ENCODE measurements at places on chromosomes 16 and 17. TPM values are rescaled to one million over a fixed set of nuclear protein-coding genes. Genes with fewer than 3 reads are reported as not detected.
A peak's percentile ranks its signal among the peaks of the same experiment; 100 is the strongest.

- H3K27ac ChIP-seq, result peak overlapping the region; percentile 56
- H3K36me3 ChIP-seq, result peaks cover 8% of the 10 kb centered on the region
- peak; percentile 67 for DNase-seq
- peak overlapping the region; percentile 78 for H3K4me3 ChIP-seq
- no peaks in the 10 kb centered on the region for H3K27me3 ChIP-seq
Observed at GRCh38 chr16:1413684-1414531, 596 bp downstream of the UNKL start.

GRCh38 chr17:19672009-19672750 is 23.6 kb downstream of the ALDH3A2 start:
- no peak overlapping the region for H3K4me3 ChIP-seq
- H3K4me1 ChIP-seq, result peaks cover 12% of the 10 kb centered on the region
- no peak for DNase-seq
- H3K36me3 ChIP-seq, result peaks cover 37% of the 10 kb centered on the region
- peak overlapping the region; percentile 23 for H3K27ac ChIP-seq

MGRN1 gene
- 121 TPM for total RNA-seq

GRCh38 chr16:69371564-69371963 is 14.2 kb downstream of the TERF2 start:
- peaks cover 45% of the 10 kb centered on the region for H3K36me3 ChIP-seq
- H3K27ac ChIP-seq, result no peak overlapping the region
- no peaks in the 10 kb centered on the region for H3K4me1 ChIP-seq
- H3K4me3 ChIP-seq, result no peak overlapping the region

DNA sequence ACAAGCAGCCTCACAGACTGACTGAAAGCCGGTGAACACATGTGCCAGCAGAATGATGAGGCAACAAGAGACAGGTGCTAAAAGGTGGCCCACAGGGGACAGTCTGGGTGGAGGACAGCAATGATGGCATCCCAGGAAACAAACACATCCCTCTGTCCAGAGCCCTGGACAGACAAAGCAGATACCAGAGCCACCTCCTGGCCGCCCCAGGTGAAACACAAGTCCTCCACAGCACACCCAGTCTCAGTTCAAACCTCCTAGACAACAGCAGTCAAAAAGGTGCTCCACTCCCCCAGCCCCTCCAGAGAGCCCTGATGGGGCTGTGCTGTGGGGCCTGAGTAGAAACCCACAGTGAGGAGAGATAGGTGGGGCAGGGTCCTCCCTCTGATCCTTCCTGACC is 20.3 kb upstream of the CDH5 start:
- no peak overlapping the region for H3K27ac ChIP-seq
- no peaks in the 10 kb centered on the region for H3K36me3 ChIP-seq
- peaks cover 24% of the 10 kb centered on the region for H3K27me3 ChIP-seq
- no peaks in the 10 kb centered on the region for H3K4me1 ChIP-seq
- H3K4me3 ChIP-seq, result no peak overlapping the region

GRCh38 chr16:54953461-54953860 is 22.8 kb downstream of the IRX5 start:
- no peak overlapping the region for H3K27ac ChIP-seq
- H3K4me1 ChIP-seq, result no peaks in the 10 kb centered on the region
- no peak for DNase-seq

ST6GALNAC2 gene
- total RNA-seq, result 1.5 TPM

- no peak overlapping the region for H3K4me3 ChIP-seq
- no peaks in the 10 kb centered on the region for H3K4me1 ChIP-seq
- no peak overlapping the region for H3K27ac ChIP-seq
- H3K27me3 ChIP-seq, result no peaks in the 10 kb centered on the region
Observed at GRCh38 chr16:56401482-56401881, 23.9 kb downstream of the AMFR start.

- H3K27me3 ChIP-seq, result peaks cover 21% of the 10 kb centered on the region
- H3K36me3 ChIP-seq, result no peaks in the 10 kb centered on the region
- H3K4me1 ChIP-seq, result no peaks in the 10 kb centered on the region
- H3K4me3 ChIP-seq, result no peak overlapping the region
- no peak overlapping the region for H3K27ac ChIP-seq
- no peak for DNase-seq
Observed at GRCh38 chr17:11221721-11222120, 19.3 kb upstream of the SHISA6 start.

ENDOV gene
- total RNA-seq, result 38.0 TPM

DNA sequence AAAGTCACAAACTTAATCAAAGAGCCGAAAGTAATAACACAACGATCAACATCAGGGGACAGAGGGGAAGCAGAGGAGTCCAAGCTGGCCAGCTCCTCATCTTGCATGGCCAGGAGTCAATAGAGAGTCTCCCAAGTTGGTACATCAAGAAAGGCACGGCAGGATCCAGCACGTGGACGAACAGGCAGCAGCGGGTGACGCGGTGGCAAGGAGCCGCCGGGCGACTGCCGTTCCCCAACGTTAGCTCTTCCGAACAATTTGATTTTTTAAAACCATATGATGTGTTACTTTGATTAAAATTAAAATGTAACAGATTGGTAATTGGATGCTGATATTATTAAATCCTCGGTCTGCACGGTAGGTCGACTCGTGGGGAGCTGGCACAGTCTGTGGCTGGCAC is 81.8 kb upstream of the DOC2B start:
- H3K36me3 ChIP-seq, result peaks cover 26% of the 10 kb centered on the region
- H3K4me1 ChIP-seq, result peaks cover 13% of the 10 kb centered on the region
- peaks cover 35% of the 10 kb centered on the region for H3K27me3 ChIP-seq
- no peak overlapping the region for H3K27ac ChIP-seq

FAM117A gene
- total RNA-seq, result 15.7 TPM

DNA sequence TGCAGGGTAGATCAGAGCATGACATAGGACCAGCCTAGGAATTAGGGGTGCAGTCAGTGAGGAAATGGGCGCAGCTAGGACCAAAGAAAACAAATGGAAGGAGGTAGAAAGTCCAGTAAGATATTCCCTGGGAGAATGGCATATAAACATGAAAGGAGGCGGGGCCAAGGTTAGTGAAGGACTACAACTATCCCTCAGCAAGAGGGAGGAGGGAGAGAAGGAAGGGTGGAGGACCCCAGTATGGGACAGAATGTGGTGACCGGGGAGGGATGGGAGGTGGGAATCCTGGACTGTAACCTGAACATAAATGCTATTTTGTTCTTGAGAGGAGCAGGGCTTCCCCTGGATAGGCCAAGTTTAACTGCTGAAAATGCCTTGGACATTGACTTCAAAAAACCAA is 22.8 kb downstream of the ITGB3 start:
- H3K4me1 ChIP-seq, result peaks cover 36% of the 10 kb centered on the region
- H3K27ac ChIP-seq, result peak overlapping the region; percentile 87
- no peaks in the 10 kb centered on the region for H3K36me3 ChIP-seq
- H3K4me3 ChIP-seq, result no peak overlapping the region
- no peaks in the 10 kb centered on the region for H3K27me3 ChIP-seq

PPP1R27 gene
- 0.35 TPM for total RNA-seq

- H3K27ac ChIP-seq, result no peak overlapping the region
- no peak for DNase-seq
- peaks cover 17% of the 10 kb centered on the region for H3K4me1 ChIP-seq
- no peaks in the 10 kb centered on the region for H3K27me3 ChIP-seq
- peak overlapping the region; percentile 44 for H3K4me3 ChIP-seq
Observed at GRCh38 chr16:88665148-88665547, 2.3 kb upstream of the MVD start.

NKD1 gene
- 61.5 TPM for total RNA-seq

DNA sequence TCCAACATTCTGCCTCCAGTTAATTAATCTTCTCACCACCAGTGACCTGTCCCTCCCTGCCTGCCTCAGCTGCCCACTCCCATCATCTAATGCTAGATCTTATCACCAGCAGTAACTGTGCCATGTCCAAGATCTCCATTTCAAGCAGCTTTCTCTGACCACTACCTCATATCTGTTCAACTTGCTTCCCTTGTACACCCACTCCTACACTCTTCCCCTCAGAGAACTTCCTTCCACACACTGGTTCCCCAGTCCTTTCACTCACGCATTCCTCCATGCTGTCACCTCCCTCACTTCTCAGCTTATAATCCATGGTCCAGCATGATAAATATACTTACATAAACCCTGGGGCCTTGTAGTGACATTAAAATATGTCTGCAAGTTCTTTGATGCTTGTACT is 31.8 kb upstream of the DYNLL2 start:
- peaks cover 13% of the 10 kb centered on the region for H3K27me3 ChIP-seq
- no peaks in the 10 kb centered on the region for H3K36me3 ChIP-seq
- no peak for DNase-seq

GRCh38 chr16:78571898-78572358 is 472.5 kb downstream of the WWOX start:
- H3K27ac ChIP-seq, result peak overlapping the region; percentile 57
- H3K36me3 ChIP-seq, result no peaks in the 10 kb centered on the region
- no peak overlapping the region for H3K4me3 ChIP-seq

GRCh38 chr16:17026600-17027242 is 444.0 kb downstream of the XYLT1 start:
- H3K27me3 ChIP-seq, result no peaks in the 10 kb centered on the region
- no peak for DNase-seq
- no peaks in the 10 kb centered on the region for H3K4me1 ChIP-seq

DNA sequence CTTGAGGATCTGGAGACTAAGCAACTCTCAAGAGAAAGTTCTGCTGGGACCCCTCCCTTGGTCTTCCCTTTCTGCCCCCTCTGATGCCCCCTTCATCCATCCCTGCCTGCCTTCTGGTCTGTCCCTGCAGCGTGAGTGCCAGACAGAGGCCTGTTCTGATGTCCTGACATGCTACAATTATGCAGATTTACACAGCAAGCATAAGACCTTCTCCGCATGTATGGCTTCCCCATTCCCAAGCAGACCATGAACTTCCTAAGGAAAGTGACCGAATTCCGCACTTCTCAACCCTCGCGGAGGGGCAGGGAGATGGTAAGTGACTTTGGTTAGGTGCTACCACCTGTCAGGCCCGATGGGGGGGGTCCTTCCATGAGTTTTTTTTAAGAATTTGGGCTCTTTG is 150.1 kb upstream of the SDK2 start:
- H3K4me1 ChIP-seq, result peaks cover 6% of the 10 kb centered on the region
- H3K36me3 ChIP-seq, result no peaks in the 10 kb centered on the region
- H3K4me3 ChIP-seq, result no peak overlapping the region
- no peak overlapping the region for H3K27ac ChIP-seq
- peaks cover 70% of the 10 kb centered on the region for H3K27me3 ChIP-seq
- no peak for DNase-seq

DNA sequence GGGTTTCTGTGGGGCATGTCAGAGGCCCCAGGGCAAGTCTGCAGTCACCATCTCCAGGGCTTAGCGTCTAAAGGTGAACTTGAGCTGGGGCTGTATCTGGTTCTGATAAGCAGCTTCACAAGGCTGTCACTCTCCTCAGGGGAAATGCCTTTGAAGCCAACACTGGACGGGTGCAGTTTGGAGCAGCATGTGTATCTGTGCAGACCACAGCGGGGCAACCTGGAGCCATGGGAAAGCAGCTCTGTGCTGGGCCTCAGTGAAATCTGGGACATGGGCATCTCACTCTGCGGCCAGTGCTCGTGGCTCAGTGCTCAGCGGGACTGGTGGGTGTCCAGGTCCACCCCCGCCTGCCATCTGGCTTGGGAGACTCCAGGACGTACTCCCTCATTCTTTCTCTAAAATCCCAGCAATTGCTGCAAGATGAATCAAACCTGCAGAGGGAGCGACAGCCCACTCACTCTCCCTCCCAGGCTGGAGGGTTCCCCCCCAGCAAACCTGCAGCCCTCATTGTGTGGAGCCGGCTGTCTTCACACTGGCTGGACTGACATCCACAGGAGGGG is 63.5 kb downstream of the PRMT7 start:
- H3K36me3 ChIP-seq, result no peaks in the 10 kb centered on the region
- H3K27me3 ChIP-seq, result peaks cover 2% of the 10 kb centered on the region
- no peak overlapping the region for H3K27ac ChIP-seq
- H3K4me3 ChIP-seq, result no peak overlapping the region
- H3K4me1 ChIP-seq, result peaks cover 11% of the 10 kb centered on the region
- no peak for DNase-seq

- no peak for DNase-seq
- no peak overlapping the region for H3K27ac ChIP-seq
- peaks cover 23% of the 10 kb centered on the region for H3K27me3 ChIP-seq
- H3K4me1 ChIP-seq, result peaks cover 28% of the 10 kb centered on the region
Observed at GRCh38 chr16:1157639-1158455, 4.9 kb downstream of the CACNA1H start.

- peaks cover 58% of the 10 kb centered on the region for H3K4me1 ChIP-seq
- no peaks in the 10 kb centered on the region for H3K27me3 ChIP-seq
- DNase-seq, result no peak
- peak overlapping the region; percentile 62 for H3K27ac ChIP-seq
- H3K4me3 ChIP-seq, result no peak overlapping the region
- H3K36me3 ChIP-seq, result peaks cover 9% of the 10 kb centered on the region
Observed at GRCh38 chr16:55495616-55496289, 13.1 kb upstream of the LPCAT2 start.

Data from mesothelial cell of epicardium (in vitro differentiated cells).